ENCODE measurements at places on chromosomes 7 and 10.

- no peak for DNase-seq
Observed at GRCh38 chr7:15104411-15105092, 202.0 kb upstream of the DGKB start.

DNA sequence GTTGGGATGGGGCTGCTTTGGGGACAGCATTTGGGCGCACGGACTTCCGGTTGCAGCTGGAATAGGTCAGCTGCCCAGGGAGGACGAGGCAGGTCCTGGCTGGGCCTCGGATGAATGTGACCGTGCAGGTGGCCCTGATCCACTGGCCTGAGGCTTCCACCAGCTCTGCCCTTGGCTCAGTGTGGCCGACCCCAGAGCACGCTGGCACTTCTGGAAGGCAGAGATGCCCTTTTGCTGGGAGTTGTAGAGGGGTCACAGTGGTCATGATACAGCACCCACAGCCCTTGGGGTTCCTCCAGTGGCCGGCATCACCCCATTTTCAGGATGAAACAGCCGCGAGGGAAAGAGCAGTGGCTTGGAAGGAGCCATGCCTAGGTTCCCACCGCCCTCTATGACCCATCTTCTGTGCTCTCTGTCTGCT, 19.0 kb downstream of the ADCY1 start:
- DNase-seq = no peak

DNA sequence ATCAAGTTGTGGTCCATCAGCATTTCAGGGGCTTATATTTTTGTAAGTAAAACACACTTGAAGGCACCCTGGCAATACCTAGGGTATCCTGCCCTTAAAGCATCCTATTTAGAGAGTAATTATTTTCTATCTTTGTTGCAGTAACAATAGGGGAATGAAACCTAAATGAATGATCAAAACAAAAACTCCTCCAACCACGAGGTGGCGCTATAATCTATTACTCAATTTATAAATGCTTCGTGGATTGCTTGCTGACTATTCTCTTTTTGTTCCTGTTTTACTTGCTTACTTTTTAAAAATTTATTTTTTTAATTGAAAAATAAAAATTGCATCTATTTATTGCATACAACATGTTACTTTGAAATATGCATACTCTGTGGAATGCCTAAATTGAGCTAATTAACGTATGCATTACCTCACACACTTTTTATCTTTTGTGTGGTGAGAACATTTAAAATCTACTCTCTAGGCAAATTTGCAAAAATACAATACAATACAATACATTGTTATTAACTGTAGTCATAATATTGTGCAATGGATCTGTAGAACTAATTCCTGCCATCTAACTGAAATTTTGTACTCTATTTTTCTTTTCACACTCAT, 147.7 kb upstream of the BMPER start:
- DNase-seq = no peak

DNA sequence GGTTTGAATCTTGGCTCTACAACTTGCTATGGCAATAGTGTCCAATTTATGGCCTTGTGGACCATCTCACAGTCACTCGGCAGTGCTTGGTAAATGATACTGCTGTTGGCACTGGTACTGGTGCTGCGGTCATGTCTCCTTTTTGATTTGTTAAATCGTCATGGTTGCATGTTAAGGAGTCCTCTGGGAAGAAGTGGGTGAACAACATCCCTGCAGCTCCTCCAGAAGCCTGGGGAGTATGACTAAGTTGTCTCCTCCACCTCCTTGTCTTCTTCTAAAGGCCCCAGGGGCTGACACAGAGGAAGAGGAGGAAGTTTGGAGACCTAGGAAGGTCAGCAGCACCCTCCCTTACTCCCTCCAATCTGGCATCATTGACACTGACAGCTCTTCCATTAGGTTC, 8.5 kb downstream of the ITPRIP start:
- no peak for DNase-seq
